ENCODE measurements at places on chromosomes 12 and 14.

GRCh38 chr14:74950795-74951442 is 4.5 kb downstream of the PGF start:
- no peak for DNase-seq

DNA sequence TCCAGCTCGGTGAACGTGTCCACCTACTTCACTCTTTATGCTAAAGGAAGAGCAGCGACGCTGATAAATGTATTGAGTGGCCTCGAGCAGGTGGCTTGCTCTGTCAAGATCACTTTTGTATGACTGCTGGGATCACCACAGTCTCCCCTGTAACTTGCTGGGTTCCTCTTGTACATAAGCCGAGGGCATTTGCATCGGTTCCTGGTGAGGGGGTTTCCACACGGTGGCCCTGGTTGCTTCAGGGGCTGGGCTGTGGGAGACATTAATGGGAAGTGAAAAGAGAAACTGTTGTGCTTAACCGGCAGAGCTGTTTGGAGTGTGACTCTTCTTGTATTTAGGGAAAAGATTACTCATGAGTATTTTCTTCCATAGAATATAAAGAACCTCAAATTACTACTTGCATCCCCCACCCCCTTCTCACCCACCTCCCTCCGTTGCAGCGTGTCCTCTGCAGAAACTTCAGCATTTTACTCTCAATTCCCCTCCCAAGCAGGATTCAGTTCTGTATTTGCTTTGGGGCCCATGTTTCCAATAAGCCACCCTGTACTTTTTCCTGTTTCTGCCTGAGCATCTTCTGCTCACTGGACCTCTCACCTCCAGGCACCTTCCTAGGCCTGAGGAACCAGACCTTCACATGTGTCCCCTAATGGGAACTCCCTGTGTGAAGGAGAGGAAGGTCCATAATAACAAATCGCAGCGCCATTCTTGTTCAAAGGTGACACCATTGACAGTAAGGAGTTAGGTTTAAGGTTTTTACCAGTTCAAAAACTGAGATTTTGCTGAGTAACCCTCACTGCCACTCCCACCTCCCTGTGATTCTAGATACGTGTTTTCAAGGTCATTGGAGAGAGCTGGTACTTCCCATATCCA is 187.0 kb downstream of the ETV6 start:
- peak; percentile 58 for DNase-seq

- no peak for DNase-seq
These were observed 645 bp downstream of the KITLG start for GRCh38 chr12:88579601-88580050.

- DNase-seq = no peak
These were observed 5.7 kb downstream of the CRADD start for GRCh38 chr12:93682846-93683261.

GRCh38 chr12:115451780-115452736 is 768.1 kb upstream of the TBX3 start:
- DNase-seq = peak; percentile 10

DNA sequence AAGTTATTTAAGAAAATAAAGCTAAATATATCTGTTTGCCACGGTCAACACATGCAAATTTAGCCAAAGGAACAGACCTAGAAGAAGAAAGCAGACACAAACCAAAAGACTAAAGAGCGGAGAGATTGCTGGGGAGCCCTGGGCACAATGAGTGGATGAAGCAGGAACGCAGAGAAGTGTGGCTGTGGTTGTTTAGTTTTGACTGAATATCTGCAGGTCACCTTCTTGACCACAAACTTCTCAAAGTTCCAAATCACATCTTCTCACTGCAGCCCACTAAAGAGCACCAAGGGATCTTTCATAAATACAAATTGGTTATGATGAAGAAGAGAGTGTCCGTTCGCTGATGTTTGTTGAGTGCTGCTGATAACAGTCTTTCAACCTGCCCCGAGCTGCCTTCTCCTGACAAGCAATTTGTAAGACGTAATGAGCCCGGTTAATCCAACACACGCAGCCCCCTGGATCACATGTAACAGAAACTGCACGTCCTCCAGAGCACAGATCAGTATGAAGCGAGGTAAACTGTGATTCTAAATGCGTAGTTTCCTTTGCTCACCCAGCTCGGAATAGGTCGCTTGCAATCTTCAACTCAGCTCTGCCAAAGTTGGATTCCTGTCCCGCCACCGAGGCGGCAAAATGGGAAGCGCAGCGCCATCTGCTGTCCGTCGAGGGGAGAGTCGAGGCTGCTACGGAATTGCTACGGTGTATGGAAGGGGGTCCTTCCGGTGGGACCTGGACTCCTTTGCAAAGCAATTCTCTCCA is 120.8 kb downstream of the GXYLT1 start:
- peak; percentile 34 for DNase-seq

DNA sequence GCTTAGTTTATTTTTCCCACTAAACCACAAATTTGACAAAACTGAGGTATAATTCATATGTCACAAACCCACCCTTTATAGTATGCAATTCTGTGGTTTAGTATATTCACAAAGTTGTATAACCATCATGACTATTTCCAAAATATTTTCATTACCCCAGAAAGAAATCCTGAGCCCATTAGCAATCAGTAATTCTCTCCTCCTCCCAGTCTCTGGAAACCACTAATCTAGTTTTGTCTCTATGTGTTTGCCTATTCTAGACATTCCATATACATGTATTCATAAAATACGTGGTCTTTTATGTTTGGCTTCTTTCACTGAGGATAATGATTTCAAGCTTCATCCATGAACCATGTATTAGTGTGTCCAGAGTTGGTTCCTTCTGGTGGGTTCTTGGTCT is 267.6 kb downstream of the AEBP2 start:
- no peak for DNase-seq

GRCh38 chr12:4140581-4141301 is 132.8 kb upstream of the CCND2 start:
- DNase-seq = no peak

DNA sequence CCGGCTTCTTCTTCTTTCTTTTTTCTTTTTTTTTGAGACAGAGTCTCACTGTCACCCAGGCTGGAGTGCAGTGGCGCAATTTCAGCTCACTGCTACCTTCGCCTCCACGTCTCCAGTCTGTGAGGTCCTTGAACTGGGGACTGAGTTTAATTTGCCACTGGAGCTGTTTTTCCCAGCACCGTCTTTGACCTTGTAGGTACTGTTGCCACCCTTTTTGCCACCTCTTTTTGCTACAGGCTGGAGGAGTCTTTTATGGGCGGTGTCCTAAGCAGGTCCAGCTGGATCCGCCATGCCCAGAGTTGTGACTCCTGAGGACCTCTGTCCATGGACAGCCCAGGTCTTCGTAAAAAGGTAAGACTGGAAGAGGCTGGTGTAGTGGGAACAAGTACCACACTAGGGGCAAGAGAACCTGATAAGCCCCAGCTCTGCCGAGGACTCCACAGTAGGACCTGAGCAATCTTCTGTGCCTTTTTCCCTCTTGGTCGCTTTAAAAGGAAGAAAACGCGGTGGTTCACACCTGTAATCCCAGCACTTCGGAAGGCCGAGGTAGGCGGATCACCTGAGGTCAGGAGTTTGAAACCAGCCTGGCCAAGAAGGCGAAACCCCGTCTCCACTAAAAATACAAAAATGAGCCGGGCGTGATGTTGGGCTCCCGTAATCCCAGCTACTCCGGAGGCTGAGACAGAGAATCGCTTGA is 946 bp downstream of the RNU4-2 start:
- no peak for DNase-seq
